Activated naive CD4-positive, alpha-beta T cell treated with Interleukin-2 at 50 U/mL for 16 hours (primary cell): ENCODE measurements at places on chromosomes 12 and 14.

- DNase-seq = peak; percentile 42
Measured at GRCh38 chr12:68675101-68675842, 11.5 kb upstream of the NUP107 start.

- DNase-seq = no peak
Measured at GRCh38 chr12:96198965-96199364, 4.8 kb downstream of the ELK3 start.

GRCh38 chr12:53218551-53219291 is 11.7 kb upstream of the ITGB7 start:
- no peak for DNase-seq

- DNase-seq = no peak
Measured at GRCh38 chr14:78302841-78303240, 132.7 kb downstream of the NRXN3 start.

GRCh38 chr14:102779574-102780315 is 2.5 kb downstream of the TRAF3 start:
- DNase-seq = no peak

DNA sequence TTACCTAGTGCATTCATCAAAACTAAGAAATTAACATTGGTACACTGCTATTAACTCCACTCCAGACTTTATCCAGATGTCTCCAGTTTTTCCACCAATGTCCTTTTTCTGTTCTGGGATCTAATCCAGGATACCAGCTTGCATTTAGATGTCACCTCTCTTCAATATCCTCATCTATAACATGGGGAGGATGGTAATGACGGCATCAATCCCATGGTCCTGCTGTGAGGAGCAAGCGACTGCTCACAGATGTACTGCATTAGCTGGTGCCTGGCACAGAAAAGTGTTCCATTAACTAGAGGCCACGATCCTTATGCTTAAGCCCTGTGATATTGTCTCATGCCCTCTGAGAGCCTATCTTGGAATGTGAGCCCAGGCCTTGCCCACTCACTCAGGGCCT is 53.8 kb downstream of the CALM1 start:
- DNase-seq = no peak

GRCh38 chr14:103507751-103508150 is 14.9 kb downstream of the CKB start:
- DNase-seq = no peak

DNA sequence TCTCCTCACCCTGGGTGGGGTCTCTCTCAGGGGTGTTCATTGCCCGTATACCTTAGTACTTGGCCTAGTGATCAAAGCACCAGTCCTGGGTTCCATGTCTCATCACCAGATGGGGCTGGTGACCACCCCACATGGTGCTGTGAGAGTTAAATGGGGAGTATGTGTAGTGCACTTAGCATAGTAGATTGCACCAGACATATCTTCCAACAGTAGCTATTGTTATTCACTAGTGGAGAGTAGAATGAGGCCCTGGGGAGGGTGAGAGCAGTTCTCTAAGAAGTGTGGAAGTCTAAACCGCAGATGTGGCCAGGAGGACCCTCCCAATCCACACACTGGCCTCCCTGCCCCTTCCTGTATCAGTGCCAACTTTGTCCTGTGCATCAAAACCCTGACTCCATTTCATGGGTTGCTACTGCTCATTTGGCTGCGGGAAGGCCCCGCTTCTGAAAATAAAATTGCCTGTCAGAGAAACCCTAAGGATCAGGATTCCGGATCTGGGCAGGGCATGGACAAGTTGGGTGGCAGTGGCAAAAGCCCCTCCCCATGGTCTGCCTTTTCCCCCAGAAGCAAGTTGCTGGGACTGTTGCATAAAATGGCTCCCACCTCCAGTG is 4.4 kb downstream of the CD9 start:
- no peak for DNase-seq

DNA sequence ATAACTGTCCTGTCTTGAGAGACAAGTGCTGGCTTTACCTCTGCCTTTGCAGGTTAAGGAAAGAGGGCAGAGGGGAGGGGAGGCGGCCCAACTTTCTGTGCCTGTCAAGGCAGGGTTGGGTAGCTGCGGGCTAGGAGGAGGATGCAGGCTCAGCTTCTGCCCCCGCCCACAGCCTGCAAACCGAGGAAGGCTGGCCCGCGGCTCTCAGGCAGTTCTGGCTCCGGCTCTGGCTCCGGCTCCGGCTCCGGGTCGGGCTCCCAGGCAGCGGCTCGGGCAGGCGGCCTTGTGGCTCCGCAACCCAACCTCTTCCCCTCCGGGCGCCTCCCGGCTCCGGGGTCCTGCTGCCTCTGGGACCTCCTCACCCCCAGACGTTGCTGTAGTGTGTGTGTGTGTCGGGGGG is 92.9 kb downstream of the TMEM30B start:
- no peak for DNase-seq

DNA sequence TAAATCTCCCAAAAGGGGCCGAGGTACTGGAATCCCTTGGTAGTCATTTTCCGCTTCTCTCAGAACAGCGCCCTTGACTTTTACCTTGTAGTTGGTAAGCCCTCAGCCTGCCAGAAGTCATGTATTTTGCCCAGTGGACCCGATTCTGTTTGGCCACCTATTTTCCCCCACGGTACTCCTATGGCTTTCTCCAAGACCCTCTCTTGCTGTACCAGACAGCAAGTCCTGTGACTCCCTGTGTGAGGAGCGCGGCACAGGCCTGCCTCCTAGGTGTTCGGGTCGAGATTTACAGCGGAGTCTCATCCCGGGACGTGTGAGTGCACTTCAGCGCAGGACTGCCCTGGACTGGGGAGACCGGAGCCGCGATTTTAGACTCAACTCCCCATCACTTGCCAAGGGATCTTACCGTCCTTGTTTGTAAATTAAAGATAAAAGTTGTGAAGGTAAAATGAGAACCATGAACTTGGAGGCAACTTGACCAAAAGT is 1.1 kb upstream of the MBD6 start:
- DNase-seq = peak; percentile 21

- peak; percentile 9 for DNase-seq
Measured at GRCh38 chr14:77212943-77213678, 31.5 kb downstream of the TMEM63C start.

DNA sequence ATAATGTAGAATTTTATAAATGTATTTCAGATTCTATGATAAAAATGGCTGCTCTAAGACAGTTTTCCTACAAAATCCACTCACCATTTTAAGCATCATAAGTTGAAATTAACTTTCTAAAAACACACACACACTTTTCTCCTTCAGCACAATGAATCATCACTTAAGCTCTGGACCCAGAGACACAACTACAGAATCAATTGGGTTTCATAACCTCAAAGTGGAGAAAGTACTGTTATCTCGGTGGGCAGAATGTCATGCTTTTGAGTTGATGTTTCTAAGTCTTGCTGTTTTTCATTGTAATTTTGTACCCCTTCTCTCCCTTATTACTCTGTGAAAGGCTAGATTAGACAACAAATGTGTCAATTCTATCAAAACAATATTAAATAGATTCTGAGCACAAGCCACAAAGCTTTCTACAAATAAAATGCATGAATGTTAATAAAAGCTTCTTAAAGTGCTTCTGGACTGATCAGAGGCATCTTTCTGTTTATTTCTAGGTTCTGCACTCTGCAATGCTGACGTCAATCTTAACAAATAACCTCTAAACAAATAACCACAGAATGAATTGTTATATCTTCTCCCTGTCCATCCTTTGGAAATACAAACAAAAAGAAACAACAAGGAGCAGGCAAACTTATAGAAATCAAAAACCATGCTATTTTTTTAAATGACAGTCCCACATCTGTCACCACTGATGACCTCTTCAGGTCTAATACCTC is 8.2 kb downstream of the IPO8 start:
- DNase-seq = no peak
